GM03348 (cell line): ENCODE measurements at places on chromosomes 6 and 20.

DNA sequence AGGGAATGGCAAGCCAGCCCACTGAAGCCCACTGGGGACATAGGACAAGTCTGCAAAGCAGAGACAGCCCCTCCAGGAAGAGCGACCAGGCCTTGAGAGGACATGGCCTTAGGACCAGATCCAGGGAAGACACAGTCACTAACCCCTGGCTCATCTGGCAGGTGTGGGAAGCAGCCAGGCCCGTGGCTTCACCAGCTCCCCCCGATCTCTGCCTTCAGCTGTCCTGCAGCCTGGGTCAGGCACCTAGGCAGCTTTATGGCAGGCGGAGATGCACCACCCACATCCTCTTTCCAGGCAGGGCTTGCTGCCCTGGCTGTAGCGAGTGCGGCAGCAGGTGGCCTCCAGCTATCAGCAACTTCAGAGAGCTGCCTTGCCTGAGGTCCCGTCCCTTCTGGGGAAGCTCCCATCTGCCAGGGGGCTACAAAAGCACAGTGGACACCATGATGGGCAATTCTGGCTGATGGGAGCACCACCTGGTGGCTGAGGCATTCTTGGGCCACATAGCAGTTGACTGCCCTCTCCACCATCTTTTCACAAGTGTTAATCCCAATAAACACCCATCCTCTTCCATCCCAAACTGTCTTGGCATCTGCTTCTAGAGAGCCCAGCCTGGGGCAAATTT is 85.8 kb downstream of the DZANK1 start:
- DNase-seq = no peak

DNA sequence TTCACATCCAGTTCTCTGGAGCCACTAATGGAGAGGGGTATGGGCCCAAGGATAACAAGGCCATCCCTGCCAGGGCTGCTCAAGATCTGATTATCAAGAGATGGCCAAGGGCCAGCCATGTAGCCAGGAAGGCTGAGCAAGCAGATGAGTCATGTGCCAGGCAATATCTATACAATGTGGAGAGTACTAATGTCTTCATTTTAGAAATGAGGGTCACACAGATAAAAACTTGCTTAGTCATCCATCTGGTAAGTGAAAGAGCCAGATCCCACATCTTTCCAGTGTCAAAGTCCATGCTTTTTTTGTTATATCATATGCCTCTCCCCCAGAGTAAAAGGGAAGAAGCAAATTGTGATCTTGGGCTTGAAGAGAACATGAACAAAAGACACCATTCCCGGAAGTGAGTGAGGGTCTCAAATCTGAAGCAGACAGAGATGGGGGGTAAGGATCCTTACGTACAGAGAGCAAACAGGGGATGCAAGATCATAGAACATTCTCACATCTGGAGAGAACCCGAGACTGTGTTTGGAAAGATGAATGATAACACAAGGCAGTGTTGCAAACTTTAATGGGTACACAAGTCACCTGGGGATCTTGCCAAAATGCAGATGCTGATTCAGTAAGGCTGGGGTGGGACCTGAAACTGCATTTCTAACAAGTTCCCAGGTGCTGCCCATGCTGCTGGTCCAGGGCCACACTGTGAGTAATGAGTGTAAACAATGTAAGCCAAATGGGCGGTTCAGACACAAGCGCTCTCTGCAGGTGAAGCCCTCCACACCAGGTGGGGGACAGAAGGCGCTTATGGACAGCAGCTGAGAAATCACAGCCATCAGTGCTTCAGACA is 20.0 kb upstream of the GSTA3 start:
- DNase-seq = peak; percentile 74

- DNase-seq = peak; percentile 11
These were observed 125.4 kb downstream of the DST start for GRCh38 chr6:56517155-56517745.

- peak; percentile 40 for DNase-seq
These were observed 159.8 kb downstream of the TFAP2C start for GRCh38 chr20:56788671-56789610.

DNA sequence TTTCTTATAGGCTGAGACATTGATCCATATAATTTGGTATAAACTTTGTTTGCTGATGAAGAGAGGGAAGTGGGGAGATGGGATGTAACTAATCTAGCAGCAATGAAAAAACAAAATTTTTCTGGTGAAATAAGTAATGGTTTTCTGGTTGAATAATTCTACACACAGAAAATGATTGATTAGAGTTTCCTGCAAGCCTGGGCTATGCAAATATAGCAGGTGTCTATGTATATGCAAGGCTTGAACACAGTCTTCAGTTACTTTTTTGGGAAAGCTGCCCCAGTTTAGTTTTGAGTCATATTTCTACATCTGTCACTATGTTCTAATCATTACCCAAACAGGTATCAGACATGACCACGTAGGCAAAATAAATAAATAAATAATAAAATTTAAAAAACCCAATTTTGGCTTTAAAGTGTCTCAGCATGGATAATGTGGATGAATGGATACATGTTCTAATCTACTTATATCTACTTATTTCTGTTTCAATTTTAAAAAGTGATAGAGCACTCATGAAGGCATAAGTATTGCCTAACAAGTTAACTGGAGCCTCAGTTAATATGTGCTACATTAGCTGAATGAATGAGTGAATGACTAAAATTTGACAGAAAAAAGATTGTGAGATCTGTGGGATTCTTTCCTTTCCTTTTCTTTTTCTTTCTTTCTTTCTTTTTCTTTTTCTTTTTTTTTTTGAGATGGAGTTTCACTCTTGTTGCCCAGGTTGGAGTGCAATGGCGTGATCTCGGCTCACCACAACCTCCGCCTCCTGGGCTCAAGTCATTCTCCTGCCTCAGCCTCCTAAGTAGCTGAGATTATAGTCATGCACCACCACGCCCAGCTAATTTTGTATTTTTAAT is 37.2 kb upstream of the TFB1M start:
- DNase-seq = no peak

DNA sequence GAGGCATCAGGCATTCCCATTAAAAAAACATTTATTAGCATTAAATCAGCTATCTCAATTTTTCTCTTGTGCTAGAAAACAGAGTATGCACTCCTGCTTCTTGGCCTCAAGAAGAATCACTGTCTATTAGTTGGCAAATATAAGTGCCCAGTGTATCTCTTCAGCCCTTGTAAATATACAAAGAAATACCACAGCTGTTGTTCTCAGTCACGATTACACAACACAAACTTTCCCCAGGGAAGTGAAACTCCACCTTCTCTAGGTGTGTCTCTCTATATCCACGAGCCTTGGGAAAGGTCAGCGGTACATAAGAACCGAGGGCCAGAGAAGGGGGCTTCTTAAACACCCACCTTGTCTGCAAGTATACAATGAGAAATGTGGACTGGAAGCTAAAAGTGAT is 194.7 kb downstream of the PKHD1 start:
- no peak for DNase-seq

DNA sequence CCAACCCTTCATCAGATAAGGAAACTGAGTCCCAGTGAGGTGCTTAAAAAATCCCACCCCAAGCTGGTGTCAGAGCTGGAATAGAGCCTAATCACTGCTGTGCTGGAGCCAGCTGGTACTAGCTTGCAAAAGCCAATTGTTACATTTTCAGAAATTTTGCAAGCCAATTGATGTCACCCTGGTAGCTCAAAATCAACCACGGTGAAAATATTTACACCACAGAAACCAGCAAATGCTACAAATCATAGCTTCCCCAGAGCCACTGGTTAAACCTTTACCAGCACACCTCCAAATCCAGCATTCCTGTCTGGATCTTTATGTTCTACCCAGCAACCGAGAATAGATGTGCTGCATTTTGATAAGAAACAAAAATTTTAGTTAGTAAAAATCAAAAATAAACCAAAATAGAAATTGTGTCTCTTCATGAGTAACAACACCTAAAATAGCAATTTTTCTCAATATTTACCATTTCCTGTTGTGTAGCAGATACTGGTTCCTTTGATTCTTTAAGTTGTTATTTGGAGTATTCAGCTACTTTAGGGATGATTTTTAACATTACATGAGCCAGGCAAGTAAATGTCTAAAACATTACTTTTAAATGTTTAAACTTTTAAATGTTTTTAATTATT is 7.2 kb upstream of the LCA5 start:
- DNase-seq = no peak

DNA sequence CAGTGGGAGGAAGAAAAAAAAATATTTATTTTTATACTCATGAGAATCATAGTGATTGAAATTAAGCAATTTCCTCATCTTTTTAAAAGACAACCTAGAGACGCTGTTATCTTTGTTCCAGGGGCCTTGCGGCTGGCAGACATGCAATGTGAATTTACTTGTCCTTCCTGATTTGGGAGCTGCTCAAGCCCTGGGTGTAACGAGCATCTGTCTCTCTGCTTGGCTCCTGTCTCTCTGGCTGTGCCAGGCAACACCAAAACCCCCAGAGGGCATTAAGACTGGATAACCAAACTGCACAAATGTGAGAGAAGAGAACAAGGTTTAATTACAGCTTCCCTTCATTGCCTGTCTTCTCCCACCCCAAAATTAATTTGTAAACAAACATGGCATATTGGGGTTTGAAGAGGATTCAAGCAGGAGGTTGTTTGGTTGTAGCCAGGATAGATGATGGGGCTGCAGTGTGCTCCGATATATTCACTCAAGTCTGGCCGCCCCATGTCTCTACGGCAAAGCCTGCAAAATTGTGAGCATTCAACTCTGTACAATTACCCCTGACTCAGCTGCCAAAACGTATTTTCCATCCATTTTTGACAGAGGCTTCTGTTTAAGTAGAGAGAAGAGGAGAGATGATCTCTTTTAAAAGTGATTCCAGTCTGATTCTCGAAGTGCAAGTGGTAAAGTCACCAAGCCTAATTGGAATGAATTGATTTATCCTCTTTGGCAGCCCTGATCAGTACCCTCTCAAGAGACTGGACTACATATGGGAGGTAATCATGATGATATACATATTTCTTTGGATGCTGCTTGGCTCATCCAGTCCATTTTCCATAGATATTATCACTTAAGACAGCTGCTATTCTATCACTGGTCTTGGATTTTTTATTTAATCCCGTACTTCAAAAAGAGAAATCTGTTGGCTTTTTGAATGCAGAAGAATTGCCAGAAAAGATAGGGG is 170.2 kb downstream of the SLC24A3 start:
- DNase-seq = no peak

DNA sequence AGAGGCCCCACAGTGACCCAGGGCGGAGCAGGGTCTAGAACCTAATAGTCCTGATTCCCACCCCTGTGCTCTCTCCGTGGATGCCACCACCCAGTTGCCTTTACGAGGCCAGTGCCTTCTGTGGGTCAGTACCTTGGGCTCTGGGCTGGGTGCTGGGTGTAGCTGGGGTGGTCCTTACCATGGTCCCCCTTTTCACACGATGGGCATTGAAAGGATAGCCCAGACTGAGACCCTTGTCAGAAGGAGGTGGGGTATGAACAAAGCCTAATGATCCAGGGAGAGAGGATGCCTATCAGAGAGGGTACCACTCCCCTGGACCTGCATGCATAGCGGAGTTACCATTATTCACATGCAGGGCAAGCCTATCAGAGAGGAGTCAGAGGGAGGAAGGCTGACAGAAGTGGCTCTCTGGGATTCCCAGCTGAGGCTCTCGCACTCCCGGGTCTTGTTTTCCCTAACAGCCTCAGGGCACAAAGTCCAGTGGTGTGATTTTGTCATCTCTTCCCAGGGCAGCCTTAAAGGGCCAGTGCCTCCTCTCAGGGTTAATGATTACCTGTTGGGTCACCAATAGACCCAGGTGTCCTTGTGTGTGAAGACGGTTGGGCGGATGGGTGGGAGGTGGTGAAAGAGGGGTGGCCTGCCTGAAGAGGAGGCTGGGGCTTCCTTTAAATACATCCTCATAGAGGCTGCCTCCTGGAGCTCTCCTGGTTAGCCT is 36.2 kb downstream of the VEGFA start:
- no peak for DNase-seq

GRCh38 chr6:72619883-72620696 is 1.8 kb upstream of the KCNQ5 start:
- DNase-seq = peak; percentile 68

DNA sequence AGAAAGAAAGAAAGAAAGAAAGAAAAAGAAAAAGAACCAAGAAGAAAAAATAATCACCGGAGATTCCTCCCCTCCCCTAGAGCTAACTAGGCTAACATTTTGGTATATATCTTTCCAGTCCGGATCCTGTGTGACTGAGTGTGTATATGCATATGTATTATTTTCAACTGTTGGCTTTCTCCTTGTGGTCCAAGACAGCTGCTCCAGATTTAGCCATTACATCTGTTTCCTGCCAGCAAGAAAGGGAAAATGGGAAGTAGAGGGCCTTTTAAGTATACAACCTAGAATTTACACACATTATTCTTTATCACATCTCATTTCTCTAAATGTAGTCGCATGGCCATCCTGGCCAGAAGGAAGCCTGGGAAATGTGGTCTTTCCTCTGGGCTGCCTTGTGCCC is 15.2 kb downstream of the SLC52A3 start:
- no peak for DNase-seq

- DNase-seq = no peak
These were observed 170.0 kb downstream of the GPX5 start for GRCh38 chr6:28695715-28696114.

DNA sequence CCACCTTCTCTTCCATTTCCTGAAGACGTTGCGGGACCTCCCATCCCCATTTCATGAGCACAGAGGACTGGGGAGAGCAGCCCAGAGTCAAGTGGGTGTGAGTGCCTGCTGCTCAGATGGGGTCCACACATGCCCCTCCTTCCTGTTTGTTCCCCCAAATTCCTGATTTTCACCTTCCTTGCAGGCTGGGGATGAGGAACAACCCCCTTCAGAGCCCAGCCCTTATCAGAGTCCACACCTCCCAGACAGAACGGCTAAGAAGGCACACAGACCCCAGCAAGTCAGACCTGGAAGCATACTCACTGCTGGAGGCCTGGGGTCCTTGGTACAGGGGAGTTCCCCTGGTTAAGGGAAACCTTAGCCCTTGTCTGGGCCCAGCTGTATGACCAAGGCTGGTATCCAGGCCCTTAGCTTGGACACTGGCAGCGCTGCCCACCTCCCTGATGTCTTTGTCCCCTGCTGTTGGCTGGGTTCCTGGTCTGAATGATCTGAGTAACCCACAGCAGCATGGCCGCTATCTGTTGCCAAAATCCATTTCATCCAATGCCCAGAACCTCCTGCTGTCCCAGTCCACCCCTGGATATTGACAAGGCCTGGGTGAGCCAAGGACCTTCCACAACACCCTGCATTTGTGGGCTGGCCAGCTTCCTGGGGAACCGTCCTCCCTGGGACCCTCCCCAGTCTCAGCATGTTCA is 230.9 kb downstream of the SYNDIG1 start:
- DNase-seq = no peak

DNA sequence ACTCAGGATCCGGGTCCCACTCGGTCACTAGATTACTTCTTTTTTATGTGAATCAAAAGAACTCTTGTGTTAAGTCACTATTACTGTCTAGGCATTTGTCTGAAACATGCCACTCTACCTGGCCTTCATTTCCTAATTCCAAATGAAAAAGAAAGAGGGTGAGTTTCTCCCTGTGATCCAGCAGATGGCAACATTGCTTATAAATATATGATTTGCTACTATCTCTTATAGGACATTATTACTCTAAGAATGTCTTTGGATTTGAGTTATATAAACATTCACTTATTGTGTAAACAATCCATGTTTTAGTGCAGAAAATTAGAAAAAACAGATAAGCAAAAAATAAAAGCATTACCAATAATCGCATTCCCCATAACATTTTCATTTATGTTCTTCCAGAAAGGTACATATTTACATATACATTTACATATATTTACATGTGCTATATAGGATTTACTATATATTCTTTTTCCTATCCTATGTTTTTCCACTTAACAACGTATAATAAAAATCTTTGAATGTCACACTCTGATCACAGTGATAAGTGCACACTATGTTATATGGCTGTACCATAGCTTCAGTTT is 66.9 kb downstream of the FAXC start:
- peak; percentile 52 for DNase-seq

- peak; percentile 90 for DNase-seq
These were observed 26.3 kb upstream of the TFAP2A start for GRCh38 chr6:10441004-10441654.

GRCh38 chr6:113299531-113299930 is 557.6 kb upstream of the MARCKS start:
- no peak for DNase-seq
